ENCODE measurements at places on chromosomes 1 and 21.

DNA sequence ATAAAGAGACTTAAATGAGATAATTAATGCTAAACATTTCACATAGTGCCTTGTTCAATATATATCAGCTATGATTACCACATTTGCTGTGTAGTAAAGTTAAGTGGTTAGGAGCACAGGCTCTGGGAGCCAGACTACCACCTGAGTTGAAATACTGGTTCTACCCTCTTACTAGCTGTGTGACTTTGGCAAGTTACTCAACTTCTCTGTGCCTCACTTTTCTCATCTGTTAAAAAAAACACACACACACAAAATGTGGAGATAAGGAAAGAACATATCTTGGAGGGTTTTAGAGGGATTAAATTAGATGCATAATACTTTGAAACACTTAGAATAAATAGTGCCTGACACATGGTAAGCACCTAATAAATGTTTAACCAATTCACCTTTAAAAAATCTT is 51.8 kb upstream of the NRDC start:
- DNase-seq, result no peak

GRCh38 chr21:45032977-45033710 is 41.2 kb upstream of the ADARB1 start:
- no peak for DNase-seq

GRCh38 chr1:231934797-231935196 is 308.2 kb downstream of the DISC1 start:
- DNase-seq, result no peak

DNA sequence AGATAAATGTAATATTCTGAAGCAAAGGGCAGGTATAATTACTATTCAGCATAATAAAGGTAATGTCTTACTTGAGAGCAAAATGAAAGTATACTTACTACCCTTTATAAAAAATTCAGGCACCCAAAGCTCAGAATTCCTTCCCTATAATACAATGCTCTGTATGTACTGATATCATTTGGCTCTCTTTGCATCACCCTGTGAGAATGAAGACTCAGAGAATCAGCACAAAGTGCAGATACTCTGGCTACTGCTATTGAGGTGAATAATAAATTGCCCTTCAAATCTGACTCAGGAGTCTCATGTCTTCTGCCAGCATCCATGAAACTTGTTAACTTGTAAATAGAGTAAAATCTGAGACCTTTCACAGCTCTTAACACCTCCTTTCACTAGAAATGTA is 108.5 kb upstream of the KCTD3 start:
- DNase-seq, result no peak

- no peak for DNase-seq
Observed at GRCh38 chr21:29453511-29453910, 154.8 kb downstream of the BACH1 start.

DNA sequence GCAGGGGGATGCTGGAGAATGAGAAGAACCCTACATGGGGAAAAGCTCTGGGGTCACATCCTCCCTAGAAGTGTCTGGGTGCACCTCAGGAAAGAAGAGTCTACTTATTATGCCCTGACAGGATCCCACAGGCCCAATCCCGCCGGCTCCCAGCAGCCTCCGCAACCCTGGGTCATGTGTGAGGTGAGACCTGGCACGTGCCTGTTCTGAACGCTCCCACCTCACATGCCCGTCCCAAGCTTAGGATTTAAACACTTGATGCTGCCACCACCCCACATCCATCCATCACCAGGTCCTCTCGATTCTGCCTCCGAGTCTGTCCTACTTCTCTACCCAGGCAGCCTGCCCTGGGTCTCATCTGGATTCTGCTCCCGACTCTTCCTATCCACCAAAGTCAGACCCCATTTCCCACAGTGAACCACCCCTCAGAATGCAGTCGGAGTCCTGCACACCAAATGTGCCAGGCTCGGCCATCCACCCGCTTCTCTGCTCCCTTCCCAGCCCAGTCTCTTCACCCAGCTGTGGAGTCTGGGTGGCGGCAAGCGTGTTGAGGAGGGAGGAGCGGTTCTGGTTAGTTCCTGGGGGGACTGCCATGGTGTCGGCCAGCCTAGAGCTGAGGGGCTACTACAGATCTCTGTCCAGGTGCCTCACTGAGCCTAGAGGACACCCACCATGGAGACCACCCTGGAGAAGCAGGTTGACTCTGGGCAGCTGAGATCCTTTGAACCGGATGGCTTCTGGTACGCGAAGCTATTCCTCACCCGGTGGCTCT is 23.9 kb downstream of the SLC2A1 start:
- DNase-seq, result no peak

DNA sequence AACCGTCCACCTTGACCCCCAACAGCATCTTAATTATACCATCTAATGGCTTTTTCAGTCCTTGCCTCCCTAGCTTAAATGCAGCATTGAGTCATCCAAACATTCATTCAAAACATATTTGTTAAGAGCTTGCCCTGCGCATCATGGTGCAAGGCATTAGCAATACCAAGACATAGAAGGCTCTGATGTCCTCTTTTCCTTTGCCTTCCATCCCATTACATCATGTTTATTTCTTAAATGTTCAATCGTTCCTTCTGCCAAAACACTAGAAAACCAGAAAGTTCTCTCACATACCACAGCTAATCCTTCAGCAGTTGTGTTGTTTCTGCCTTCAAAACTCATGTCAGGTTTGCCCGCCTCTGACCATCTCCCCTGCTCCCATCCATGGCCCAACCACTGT is 29.8 kb upstream of the VTCN1 start:
- DNase-seq, result no peak

- no peak for DNase-seq
Observed at GRCh38 chr21:26007951-26008498, 162.5 kb downstream of the APP start.

- no peak for DNase-seq
Observed at GRCh38 chr1:118945489-118945888, 42.7 kb downstream of the TBX15 start.

DNA sequence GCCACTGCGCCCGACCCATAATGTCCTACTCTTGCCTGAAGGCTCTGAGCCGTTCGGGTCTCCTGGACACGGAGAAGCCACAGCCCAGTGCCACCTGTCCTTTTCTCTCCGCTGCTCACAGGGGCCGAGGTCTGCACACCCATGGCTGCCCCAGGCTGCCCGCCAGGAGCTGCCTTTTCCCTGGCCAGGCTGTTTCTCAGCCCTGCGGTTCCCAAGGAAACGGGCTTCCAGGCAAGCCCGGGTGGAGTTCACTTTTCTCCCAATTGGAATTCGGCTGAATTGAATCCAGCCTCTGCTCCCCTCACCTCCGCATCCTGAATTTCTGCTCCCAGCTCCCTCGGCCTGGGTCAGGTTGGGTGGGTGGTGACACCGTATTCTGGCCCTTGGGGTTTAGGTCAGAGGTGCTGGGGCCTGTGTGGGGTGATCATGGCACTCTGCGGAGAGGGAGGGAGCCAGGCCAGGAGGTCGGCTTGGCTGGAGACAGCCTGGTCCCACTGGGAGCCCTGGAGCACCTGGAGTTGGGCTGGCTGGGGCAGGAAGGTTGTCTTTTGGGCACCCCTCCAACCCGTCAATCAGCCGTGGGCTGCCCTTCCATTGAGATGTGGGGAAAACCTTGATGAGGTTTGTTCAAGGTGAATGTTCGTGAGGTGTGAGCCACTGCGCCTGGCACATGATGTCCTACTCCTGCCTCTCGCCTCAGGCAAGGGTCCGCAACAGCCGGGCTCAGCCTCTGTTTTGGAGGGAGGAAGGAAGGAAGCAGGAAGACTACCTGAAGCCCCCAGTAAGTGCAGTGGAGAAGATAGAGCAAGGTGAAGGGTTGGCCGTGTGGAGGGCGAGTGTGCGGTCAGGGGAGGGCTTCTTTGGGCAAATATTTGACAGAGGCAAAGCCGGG is 25.1 kb downstream of the RRP1 start:
- no peak for DNase-seq

- DNase-seq, result no peak
Observed at GRCh38 chr1:158396646-158397045, 2.6 kb downstream of the OR10T2 start.

DNA sequence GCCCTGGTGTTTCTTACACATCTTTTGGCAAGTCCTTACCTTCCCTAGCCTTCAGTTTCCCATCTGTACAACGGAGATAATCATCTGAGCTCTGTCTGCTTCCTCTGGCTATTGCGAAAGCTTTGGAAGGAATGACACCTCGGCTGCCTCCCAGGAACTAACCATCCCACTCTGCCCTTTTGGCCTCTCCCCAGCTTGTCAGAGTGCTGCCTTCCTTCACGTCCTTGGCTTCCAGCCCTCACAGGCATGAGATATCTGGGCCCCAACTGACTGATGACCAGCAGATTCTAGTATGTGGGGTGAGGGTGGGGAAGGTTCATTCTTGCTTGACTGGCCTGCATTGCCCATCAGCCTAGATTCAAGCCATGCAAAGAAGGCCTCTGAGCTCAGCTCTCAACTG is 253.1 kb upstream of the FGGY start:
- DNase-seq, result no peak

DNA sequence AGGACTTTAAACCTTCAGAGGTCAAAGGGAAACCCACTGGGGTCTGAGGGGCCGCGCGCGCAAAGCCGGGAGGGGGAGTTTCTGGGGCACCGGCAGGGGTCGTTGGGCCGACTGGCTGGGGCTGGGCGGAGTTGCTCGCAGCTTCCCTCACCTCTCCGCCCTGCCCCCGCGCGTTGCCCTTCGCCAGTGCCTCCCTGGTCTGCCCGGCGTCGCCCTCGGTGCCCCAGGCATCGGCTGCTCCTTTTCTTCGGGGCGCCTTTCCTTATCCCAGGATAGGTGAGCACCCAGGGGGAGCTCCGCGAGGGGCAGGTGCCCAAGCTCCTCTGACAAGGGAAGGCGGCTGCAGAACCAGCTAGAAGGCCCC is 390 bp upstream of the NGF start:
- no peak for DNase-seq

- no peak for DNase-seq
Observed at GRCh38 chr1:202858789-202859414, 30.0 kb downstream of the RABIF start.

DNA sequence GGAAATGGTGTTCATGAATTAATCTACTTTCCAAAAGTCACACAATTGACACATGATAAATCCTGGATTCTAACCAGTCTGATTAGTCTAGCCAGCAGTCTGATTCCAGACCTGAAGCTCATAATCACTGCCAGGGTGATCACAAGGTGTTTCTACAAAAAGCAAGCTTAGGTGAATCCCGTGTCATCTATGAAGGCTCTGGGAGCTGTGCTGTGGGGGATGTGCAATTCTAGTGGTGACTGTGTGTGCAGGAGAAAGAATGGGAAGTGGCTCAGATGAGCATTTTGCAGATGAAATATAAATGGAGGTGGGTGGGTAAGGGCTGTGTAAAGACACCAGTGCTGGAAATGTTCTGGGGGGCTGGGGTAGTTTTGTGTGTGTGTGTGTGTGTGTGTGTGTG is 1.8 kb upstream of the NPPB start:
- no peak for DNase-seq

DNA sequence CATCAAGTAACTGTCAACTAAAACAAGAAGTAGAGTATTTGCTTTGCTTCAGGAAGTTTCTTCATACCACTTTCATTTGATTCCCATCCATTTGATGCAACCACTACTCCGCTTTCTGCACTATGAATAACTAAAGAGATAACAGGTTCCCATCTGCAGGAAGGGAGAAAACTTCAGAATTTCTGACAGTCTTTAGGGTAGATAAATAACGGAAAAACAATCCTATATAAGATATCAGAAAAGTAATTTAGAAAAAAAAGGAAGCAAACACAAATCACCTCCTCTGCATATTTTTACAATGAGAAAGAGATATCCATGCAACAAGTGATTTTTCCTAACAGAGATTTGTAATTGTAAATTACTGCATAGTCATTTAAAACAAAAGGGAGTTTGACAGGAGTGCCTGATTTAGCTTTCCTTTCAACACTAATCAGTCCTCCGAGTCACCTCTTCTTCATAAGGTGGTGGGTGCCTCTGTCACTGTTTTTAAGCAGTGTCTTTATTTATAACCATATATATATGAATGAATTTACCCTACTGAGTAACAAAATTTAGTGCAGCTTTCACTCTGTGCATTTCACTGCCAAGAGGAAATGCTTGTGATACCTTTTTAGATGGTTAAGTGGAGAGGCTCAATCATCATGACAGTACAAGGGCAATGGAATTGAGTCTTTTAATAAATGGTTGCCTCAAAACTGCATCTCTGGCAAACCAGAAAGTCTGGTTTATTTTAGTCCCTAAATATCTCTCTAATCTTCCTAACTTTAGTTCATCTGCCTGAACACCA is 1920.4 kb downstream of the MRPL39 start:
- DNase-seq, result no peak

- no peak for DNase-seq
Observed at GRCh38 chr21:24275616-24276015, 1331.7 kb downstream of the MRPL39 start.

DNA sequence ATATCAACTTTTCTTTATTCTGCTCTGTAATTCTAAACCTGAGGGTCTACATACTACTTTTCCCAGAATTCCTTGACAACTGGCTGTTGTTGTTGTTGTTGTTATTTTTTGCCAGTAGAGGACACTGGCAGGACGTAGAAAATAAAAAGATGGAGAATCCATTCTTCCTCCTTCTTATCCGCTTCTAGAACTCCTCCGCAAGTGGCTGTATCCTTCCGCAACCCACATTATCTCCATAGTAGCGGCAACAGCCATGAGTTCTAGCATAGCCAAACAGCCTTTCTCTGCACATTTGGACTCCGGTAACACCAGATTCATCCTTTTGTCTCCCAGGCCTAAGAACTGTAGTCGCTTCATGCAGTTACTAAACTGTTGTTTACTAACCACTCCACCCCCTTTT is 91.1 kb upstream of the CACHD1 start:
- DNase-seq, result no peak

GRCh38 chr1:150976879-150977694 is 2.5 kb upstream of the CERS2 start:
- peak; percentile 51 for DNase-seq

- no peak for DNase-seq
Observed at GRCh38 chr1:191669629-191670028, 488.6 kb upstream of the RGS18 start.

GRCh38 chr1:162028726-162029125 is 5.1 kb upstream of the OLFML2B start:
- no peak for DNase-seq

DNA sequence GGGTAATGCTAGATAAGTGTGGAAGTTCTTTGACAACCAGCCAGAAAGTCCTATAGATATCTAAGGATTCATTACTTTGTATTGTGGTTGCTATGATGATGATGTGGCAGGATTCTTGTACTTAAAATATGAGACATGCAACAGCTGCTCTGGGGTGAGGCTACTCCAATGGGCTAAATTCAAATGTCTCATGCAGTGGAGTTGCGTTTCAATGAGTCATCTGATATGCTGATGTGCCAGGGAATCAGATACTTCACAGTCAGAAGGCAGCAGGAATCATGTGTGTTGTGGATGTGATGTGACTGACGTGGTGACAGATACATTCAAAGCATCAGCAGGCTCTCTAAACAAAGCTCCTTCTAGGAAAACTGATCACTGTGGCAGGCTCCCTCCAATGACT is 66.5 kb downstream of the TSEN15 start:
- DNase-seq, result no peak

- DNase-seq, result peak; percentile 65
Observed at GRCh38 chr1:153510984-153511410, 24.8 kb downstream of the S100A6 start.

GRCh38 chr1:21966247-21967000 is 10.4 kb upstream of the CELA3B start:
- DNase-seq, result no peak

GRCh38 chr1:234533975-234534876 is 55.2 kb upstream of the TARBP1 start:
- DNase-seq, result no peak
